ENCODE measurements at places on chromosomes 7 and 10. TPM values are rescaled to one million over a fixed set of nuclear protein-coding genes. Genes with fewer than 3 reads are reported as not detected.

- no peak for DNase-seq
Measured at GRCh38 chr7:116101704-116102103, 71.1 kb upstream of the TFEC start.

DNA sequence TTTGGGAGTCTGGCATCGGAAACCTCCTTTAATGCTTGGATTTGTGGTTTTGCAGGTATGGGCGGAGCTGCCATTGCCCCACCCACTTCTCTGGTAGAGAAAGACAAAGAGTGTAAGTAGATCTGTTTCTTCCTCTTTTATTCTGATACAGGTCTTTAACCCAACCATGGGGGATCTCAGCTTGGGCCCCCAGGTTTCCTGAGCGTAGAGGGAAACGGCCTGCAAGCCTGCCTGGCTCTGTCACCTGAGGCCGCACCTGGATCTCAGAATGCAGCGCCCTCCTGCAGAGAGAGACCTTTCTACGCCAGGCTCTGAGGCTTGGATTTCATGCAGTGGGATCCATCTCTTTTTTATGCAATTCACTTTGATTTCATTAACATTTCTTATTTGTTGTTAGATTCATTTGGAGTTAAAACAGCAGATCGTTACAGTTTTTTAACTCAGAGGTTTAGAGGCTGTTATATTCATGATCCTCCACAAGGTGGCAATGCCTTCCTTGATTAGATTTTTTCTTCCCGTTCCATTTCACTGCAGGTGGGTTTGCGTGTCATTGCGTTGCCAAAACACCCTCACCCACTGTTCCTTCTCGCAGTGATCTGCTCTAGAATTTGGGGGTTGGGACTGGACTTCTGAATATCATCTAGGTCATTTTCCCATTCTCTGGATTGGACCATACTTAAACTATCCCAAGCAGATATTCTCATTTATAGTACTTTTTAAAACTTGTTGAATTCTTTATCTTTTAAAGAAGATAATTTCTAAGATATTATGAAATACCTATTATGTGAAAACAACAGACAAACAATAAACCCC is 20.0 kb downstream of the RBM17 start:
- DNase-seq, result no peak

DNA sequence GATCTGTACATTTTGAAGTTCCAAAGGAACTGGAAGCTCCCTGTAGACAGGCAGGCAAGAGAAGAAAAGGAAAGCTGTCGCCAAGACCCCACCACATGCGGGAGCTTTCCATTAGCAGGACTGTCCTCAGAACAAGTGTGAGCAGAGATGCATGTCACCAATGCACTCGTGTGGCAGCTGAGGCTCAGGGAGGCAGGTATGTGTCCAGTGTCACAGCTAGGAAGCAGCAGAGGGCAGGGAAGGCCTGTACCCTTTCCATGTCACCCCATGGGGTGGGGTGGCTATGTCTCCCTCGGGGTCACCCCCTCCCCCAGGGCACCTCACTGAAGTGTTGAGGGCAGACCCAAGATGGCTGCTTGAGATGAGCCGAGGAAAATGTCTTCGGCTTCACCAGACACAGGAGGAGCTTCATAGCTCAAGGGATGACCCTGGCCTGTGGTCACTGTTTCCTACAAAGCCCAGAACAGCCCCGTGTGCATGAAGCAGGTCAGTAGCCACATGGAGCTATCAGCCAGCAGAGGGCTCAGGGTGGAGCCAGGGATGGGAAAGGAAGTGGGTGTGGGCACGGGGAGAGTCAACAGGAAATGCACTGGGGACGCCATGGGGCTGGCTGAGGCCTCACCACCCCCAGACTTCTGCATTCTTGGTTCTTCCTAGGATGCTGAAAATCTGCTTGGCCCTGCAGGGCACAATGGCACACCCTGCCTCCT is 96.6 kb downstream of the FAM53B start:
- no peak for DNase-seq

The ST8SIA6 gene
- polyA plus RNA-seq, result 2.2 TPM

The LZTS2 gene
- 66.4 TPM for polyA plus RNA-seq

- no peak for DNase-seq
Measured at GRCh38 chr7:44294325-44295069, 30.9 kb downstream of the CAMK2B start.

DNA sequence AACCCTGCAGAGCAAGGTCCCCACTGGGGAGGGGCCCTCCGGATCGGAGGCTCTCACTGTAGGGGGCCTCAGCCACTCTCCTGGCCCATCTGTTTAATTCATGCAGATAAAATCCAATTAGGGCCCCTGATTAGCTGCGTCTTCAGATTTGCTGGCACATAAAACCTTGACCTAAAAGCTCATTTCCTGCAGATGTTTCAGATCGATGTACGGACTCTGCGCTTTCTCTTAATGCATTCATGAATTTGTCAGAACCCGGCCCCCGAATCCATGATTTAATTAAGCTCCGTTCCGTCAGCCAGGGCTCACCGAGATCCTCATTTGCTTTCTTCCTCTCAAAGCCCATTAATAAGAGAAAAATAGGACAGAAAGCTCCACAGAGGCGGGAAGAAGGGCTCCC is 40.0 kb upstream of the FOXL3 start:
- DNase-seq, result no peak

DNA sequence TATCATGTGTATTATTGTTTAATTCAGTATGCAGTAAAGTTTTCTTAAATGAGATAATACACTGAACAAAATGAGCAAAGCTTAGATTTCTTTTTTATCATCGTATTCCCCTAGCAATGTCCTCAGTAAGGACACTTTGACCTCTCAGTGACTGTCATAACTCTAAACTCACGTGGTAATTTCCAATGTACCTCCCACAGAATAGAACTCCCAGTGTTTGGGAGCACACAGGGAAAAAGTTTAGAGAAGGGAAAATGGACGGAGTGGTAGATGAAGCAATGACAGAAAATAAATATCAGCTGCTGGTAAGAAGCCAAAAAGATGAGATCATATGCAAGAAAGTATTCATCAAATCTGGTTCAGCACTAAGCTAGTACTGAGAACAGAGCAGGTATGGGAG is 758.6 kb upstream of the KCND2 start:
- DNase-seq, result no peak

The CAV1 gene
- polyA plus RNA-seq, result 27.8 TPM

The OR13A1 gene
- polyA plus RNA-seq, result not detected

The NET1 gene
- 130 TPM for polyA plus RNA-seq

GRCh38 chr7:92133133-92133736 is 1.0 kb downstream of the CYP51A1 start:
- no peak for DNase-seq

The ZCWPW1 gene
- polyA plus RNA-seq, result 7.1 TPM

The PLEKHA8 gene
- polyA plus RNA-seq, result 20.5 TPM

- DNase-seq, result peak; percentile 37
Measured at GRCh38 chr7:124765401-124766352, at the start of gene GPR37. TSS of gene GPR37 (minus strand) at chr7:124765792. CDS start at chr7:124764976, 816 bp downstream.

DNA sequence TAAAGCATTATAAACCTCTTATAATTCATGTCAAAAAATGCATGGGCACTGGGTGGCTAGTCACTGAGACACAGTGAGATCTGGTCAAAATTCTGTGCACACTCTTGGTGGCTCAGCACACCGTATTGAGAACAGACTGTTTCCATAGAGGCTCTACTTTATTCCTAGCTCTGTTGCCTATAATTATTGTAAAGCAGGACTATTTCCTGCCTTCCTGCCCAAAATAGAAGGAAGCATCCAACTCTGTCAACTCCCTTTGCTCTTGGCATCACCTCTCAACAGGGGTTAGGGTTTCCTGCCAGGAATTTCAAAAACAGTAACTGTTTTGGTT is 45.1 kb downstream of the PTN start:
- DNase-seq, result no peak

DNA sequence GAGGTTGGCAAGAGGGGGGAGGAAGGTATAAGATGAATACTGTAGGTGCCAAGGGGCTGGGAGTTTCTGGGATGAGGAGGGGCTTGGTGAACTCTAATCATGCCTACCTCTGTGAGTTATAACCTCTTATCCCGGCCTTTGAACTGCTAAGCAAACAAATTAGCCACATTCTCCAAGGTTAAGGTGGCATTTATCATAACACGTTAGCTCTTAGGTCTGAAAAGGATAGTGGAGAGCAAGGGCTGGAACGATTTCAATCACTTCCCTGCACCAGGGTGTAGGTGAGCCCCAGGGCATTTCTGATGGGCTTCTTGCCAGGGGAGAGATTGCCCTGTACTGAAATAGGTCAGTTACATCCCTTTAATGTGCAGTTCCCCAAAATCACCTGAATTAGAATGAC is 28.6 kb upstream of the DMBT1 start:
- DNase-seq, result no peak

The CALML3 gene
- not detected for polyA plus RNA-seq

GRCh38 chr10:131724891-131725580 is 175.8 kb upstream of the PPP2R2D start:
- no peak for DNase-seq

The CFAP58 gene
- 0.35 TPM for polyA plus RNA-seq

The BMS1 gene
- polyA plus RNA-seq, result 21.1 TPM

DNA sequence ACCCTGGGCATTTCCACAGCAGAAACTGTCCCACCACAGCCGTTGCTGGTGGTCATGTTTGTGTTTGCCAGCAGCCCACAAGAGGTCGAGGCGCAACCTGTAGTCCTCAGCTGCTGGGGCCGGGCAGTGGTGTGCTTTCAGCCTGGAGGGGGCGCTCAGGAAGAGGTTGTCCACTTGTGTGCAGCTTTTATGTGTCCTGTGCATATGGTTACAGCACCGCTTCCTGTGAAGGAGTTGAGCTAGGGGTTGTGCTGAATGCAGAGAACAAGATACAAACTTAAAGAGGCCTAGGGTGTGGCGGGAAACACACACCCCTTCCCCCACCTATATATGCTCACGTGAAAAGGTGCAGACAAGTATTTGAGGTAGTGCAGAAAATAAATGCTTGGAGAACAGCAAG is 29.5 kb upstream of the PFKFB3 start:
- no peak for DNase-seq

DNA sequence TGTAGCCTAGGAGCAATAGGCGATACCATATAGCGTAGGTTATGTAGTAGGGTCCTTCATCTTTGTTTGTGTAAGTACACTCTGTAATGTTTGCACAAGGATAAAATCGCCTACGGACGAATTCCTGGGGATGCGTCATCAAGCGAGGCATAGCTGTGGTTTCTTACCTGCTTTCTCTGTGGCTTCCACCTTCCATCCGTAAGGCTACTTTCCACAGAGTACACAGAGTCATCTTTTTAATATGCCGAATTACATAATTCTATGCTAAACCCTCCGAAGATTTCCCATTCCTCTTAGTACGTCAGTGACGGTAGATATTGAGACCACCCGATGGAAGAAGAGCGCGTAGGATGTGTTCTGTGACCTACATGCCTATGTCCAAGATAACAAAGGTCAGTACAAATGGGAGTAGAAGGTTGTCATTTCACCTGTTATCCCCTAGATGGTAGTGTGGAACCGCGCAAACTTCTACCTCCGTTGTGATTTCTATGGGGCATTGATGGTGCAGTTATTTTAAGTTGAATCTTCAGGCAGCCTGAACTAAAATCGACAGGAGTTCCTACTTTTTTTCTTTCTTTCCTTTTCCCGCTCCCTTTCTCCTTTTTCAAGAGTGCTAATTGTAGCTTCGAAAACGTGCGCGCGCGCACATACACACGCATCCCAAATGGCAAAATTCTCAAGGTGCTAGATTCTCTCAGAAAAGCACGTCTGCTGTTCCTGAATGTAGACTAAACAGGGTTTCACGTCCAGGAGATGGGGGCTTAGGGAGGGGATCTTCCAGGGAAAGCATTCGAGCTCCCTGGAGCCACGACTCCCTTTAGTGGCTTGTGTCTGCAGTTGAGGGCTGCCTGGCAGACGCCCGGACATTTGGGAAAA is 111.7 kb upstream of the MBL2 start:
- DNase-seq, result peak; percentile 69

The OR2A7 gene
- polyA plus RNA-seq, result 7.6 TPM

DNA sequence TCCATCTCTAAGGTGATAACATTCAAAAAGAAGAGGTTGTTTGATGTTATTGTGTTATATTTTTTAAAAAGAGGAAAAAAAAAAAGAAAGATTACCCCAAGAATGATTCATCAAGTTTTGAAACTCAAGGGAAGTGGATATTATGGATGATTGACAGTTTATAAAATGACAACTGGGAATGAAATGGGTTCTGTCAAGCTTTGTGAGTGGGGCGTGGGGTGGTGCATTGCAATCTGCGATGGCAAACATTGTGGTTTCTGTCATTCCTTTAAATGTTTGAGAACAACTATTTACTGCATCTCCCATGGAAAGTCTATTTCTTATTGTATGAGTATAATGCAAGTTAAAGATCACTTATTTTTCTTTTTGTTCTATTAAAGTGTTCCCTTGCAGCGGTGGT is 297.0 kb downstream of the CCDC3 start:
- no peak for DNase-seq

The HOXA9 gene
- 86.6 TPM for polyA plus RNA-seq

DNA sequence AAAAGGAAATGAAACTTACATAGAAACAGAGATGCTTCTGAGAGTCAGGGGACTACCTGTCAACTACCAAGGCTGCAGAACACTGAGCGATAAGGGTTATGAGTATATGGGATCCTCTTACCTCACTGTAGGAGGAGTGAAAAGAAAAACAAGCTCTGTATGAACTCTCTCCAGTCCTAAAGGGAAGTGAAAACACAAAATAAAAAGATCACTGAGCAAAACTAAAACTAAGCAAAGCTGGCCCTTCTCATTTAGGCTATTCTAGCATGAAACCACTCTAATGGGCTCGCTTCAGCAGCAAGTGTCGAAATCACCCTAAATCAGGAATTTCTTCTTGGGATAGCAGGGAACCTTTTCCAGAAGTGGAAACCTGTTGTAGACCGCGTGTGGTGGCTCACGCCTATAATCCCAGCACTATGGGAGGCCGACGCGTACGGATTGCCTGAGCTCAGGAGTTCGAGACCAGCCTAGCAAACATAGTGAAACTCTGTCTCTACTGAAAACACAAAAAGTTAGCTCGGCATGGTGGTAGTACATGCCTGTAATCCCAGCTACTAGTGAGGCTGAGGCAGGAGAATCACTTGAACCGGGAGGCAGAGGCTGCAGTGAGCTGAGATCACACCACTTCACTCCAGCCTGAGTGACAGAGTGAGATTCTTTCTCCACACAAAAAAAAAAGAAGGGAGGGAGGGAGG is 27.0 kb downstream of the DCLRE1C start:
- DNase-seq, result no peak

The ATXN7L1 gene
- 8.4 TPM for polyA plus RNA-seq

DNA sequence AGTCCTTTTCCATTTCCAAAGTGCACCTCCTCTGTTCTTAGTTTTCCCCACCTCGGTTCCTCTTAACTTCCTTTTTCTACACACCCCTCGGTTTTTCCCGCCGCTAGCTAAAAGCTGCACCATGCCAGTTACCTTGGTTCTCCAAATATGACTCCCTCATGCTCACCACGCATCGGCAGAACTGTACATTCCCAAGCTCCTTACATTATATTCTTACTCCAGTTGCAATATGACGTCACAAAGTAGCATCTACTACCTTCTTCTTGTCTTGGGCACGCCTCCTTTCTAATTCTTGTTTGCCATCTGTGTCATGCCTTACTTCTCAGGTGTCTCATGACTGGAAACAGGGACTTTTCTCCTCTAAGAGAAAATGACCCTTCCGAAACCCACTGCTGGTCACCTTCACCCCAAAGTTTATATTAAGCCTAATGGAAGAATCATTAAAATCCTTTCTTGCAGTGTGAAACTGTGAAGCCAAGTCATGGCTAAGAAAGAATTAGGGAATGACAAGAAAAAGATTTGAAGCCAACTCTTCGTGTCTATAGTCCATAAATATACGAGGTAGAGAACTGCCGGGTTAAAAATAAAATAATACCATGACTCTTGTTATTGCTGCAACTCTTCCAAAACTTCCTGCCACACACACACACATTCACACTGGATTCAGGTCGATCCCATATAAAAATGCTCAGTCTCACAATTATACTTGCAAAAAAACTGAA is 1.7 kb downstream of the ESYT2 start:
- no peak for DNase-seq

The TMEM196 gene
- not detected for polyA plus RNA-seq

Measured in left renal cortex interstitium (tissue), 4 donors.